H7 (cell line): ENCODE measurements at places on chromosomes 6 and 20. TPM values are rescaled to one million over a fixed set of nuclear protein-coding genes. Genes with fewer than 3 reads are reported as not detected.

DNA sequence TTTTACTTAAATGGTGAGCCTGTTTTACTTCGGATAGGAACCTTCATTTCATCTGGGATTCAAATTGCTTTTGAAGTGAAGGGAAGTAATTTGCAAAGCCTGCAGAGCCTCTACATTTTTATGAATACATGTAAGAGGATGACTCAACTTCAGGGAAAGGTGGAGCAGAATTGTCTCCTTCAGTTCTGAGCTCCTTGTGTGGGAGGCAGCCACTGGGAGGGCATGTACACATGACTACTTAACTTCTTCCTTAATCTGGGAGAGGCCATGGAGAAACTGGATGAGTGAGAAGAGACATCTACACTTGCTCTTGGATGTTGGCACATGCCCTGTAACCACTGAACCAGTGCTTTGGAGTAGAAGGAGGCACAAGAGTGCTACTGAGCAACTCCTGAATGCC lies 145.1 kb upstream of the NRSN1 start:
- no peak for DNase-seq

DNA sequence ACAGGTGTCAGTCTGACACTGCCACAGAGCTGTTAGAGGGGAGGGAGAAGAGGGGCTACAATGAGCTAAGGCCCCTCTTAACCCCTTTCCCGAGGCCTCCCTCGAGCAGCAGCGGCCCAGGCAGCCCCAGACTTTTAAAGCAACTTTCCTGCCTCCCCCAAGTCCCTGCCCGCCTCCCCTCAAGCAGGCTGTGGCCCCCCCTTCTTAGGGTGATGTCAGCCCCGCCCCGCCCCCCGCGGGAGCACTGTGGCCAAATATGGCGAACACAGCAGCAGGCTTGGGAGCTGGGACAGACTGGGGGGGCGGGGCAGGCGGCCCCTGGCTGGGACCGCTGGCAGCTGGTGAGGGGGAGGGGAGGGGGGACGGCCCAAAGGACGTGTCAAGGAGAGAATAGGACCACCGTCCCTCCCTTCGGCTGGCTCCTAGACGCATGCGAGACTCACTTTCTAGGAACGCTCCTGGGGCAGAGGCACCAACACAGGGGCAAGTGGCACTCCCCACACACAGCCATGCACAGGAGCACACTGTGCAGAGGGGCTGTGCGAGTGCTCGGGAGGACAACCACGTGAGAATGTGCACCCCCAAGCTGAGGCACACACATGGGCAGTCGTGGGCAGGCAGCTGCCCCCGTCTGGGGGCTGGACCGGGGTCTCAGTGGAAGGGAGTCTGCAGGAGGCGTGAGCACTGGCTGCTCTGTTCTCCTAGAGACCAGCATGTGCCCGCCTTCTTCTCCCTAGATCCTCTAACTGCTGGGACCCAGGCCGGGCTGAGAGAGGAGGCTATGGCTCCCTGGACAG lies 6.7 kb downstream of the TEAD3 start:
- DNase-seq = peak; percentile 94

DNA sequence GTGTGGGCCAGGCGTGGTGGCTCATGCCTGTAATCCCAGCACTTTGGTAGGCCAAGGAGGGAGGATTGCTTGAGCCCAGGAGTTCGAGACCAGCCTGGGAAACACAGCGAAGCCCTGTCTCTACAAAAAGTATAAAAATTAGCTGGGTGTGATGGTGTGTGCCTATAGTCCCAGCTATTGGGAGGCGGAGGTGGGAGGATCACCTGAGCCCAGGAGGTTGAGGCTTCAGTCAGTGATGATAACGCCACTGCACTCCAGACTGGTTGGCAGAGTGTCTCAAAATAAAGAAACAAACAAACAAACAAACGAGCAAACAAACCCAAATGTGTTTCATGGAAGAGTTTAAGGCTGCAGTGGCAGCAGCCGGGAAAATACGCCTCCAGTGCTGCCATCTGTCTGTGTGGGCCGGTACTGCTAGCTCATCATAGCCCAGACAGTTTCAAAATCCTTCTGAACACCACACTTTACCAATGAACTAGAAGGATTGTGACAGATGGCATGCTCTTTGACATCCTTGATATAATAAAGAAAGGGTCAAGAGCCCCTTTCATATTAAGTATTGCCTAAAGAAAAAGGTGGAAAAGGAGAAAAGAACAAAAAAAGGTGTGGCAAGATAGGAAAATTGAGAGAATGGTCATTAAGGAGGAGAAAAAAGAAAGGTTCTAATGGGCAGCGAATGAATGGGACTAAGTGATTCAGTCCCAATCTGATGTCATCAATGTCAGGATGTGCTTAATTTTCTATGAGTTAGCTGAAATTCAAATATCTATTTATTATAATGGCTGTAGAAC lies 298.6 kb downstream of the SYNE1 start:
- DNase-seq = peak; percentile 27

- DNase-seq = no peak
Measured at GRCh38 chr6:56684342-56685101, 41.8 kb upstream of the DST start.

- no peak for DNase-seq
Measured at GRCh38 chr6:158475344-158476302, 84.3 kb upstream of the TMEM181 start.

DNA sequence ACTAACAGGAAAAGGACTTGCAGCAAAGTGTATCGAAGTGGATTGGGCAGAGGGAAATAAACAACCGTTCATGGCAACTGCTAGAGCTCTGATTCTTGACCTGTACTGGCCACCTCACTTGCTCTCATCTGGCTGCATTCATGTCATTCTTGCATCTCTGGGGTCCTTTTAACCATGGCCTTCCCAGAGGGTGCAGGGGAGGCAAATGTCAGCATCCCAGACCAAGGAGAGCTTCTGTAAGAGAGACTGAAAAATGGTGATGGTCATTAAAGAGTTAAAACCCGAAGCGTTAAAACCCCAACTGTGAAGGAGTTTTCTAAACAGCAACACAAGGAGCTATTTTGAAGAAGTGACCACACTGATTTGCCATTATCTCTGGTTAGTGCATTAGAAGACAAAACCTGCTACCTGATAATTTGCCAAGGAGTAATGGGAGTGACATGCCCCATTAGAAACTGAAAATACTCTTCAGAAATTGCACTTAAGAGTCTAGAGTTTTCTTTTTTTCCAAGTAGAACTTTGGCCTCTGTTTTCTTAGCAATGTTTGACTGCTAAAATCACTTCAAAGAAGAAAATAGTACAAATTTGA lies 62.4 kb downstream of the APCDD1L start:
- DNase-seq = peak; percentile 34

GRCh38 chr6:37585523-37585905 lies 85.8 kb upstream of the CCDC167 start:
- DNase-seq = no peak

GRCh38 chr6:150692604-150693003 lies 92.9 kb downstream of the PLEKHG1 start:
- DNase-seq = no peak

- no peak for DNase-seq
Measured at GRCh38 chr6:30513451-30513850, 24.1 kb downstream of the HLA-E start.

- DNase-seq = no peak
Measured at GRCh38 chr6:23841116-23841515, 284.9 kb upstream of the NRSN1 start.

DNA sequence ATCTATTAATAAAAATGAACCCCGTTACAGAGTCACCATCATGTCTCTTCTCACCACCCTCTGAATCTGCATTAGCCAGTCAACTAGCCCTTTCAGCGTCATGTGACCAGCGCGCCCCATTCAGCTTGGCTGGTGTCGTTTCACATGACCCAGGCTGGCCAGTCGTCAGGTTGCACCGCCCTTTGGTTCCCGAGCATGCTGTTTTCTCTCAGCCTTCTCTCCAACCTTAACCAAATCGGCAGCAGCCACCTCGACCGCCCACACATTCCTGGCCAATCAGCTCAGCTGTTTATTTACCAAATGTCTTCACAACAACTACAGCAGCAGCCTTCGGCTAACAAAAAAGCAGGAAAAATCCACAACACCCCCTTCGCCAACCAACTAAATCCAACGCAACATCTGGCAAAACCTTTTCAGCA lies 5.6 kb downstream of the SRSF3 start:
- DNase-seq = peak; percentile 47

SLC26A8 gene
- 0.03 TPM in 1 of 2 replicates, not detected in the other for total RNA-seq

PBOV1 gene
- total RNA-seq = not detected in 2 replicates
